IMR-90 (cell line): ENCODE measurements at places on chromosomes 2 and 18.

- peak; percentile 19 for DNase-seq
Observed at GRCh38 chr2:54456612-54457322, 640 bp downstream of the SPTBN1 start.

- no peak for DNase-seq
Observed at GRCh38 chr18:26386441-26386840, 160.2 kb downstream of the TAF4B start.

GRCh38 chr2:176729706-176730569, 460.7 kb downstream of the MTX2 start:
- DNase-seq = no peak

DNA sequence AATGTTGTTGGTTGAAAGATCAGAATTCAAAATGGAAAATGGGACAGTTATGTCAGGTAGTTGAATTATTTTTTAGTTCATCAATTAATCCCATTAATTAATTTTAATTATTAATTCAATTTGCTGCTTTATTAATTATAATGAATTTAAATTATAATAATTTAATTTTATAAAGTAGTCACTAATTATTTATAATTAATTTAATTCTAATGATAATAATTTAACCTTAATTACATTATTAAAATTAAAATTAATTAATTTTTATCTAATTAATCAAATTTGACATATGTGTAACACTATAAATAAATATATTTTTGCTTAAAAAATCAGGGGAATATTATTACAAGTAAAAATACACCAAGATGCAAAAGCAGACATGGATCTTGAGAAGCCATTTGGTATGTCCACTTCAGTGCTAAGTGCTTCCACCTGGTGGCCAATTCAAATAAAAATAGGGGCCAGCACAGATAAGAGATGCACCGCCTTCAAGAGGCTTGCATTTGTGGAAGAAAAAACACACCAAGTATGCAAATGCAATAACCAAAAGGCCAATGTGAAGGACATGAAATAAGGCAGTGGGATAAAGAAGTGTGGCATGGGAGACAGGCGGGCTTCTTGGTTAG, 73.2 kb downstream of the MBP start:
- peak; percentile 76 for DNase-seq

GRCh38 chr2:18788592-18788991, 199.2 kb upstream of the NT5C1B start:
- peak; percentile 14 for DNase-seq

DNA sequence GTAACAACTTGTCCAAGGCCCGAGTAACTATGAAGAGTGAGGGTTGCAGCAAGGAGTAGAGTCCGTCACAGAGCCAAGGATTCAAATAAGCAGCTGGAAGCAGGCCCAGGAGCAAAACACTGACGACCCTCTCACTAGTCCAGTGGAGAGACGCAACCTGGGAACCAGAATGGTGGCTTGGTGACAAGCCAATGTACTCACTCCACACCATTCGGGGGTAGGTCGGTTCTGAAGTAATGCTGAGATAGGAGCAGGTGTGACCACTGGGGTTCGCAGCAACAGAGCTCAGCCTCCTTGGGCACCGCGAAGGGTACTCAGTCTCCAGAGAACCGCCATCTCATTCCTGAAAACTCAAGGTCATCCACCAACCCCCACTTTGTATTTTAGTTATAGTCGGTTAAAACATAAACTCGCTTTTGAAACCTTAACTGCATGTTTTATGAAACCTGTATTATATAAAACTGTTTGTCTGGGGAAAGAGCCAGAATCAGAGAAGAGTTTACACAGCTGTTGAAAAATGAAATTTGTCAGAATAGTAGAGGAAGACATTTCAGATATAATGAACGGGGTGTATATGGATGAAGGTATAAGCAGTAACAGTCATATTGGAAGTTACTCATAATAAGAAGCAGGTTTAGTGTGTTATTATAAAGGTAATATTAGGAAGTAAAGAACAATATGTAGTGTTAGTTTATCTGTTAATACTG, 8.6 kb downstream of the ANKRD62 start:
- DNase-seq = no peak

DNA sequence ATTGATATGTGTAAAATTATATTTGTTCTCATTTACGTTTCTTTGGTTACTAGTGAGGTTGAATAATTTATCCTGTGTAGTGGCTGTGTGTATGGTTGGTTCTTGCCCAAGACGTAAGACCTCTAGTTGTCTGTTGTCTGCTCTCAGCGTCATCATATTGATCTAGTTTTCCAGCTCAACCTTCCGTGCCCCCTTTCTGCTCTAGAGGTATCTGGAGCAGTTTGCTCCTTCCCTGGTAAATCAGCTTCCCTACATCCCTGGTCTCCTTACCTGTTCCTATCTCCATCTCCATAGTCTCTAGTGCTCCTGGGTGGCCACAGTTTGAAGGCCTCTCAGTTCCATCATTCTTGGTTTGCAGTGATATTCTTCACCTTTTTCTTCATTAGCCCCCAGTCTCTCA, 1.2 kb downstream of the SMYD5 start:
- no peak for DNase-seq

DNA sequence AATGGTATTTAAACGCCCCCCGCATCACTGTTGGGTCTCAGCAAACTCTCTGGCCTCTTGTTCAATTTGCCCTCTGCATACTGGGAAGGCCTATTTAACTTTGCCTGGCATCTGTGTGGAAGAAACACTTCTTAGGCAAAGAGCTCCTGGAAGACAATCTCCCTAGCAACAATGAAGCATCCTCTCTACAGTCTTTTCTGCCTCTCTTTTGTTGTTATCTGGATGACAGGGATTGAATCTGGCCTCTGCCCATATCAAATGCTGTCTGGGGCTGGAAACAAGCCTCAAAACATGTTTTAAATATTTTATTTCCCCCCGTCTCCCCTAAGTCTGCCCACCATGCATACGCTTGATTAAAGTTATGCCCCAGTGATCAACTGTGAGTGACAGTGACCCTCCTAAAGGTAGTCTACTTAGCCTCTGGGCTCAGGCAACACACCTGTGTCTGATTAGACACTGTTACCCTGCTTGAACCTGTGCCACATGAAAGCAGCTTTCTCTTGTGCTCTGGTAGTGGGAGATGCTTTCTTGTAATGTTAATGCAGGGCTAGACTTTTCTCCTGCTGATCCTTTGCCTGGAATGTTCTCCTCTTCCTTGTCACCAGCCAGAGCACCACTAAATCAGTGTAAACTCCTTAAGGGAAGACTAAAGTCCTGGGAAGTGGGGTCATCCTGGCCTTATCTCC, 34.9 kb downstream of the CDC42EP3 start:
- no peak for DNase-seq

GRCh38 chr18:46642561-46642960, 14.5 kb downstream of the LOXHD1 start:
- DNase-seq = no peak

- peak; percentile 66 for DNase-seq
Observed at GRCh38 chr2:165877565-165878550, 75.7 kb downstream of the TTC21B start.

- DNase-seq = no peak
Observed at GRCh38 chr2:36374585-36374984, 19.0 kb downstream of the CRIM1 start.

DNA sequence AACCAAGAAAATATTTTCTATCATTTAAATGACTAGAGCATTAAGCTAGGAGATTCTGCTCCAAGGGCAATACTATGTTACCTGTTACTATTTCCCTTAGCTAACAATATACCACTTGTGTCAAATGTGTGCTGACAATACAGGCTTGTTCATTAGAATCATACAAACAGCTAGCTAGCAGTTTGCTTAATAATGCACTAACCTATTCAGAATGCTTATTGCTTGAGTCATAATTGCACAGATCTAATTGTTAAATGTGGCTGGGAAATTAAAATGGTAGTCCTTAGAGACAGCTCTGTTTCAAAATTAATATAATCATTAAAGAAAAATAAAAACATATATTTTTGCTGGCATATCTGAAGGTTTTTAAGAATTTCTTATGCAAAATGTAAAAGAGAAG, 344.2 kb downstream of the ERBB4 start:
- DNase-seq = no peak

DNA sequence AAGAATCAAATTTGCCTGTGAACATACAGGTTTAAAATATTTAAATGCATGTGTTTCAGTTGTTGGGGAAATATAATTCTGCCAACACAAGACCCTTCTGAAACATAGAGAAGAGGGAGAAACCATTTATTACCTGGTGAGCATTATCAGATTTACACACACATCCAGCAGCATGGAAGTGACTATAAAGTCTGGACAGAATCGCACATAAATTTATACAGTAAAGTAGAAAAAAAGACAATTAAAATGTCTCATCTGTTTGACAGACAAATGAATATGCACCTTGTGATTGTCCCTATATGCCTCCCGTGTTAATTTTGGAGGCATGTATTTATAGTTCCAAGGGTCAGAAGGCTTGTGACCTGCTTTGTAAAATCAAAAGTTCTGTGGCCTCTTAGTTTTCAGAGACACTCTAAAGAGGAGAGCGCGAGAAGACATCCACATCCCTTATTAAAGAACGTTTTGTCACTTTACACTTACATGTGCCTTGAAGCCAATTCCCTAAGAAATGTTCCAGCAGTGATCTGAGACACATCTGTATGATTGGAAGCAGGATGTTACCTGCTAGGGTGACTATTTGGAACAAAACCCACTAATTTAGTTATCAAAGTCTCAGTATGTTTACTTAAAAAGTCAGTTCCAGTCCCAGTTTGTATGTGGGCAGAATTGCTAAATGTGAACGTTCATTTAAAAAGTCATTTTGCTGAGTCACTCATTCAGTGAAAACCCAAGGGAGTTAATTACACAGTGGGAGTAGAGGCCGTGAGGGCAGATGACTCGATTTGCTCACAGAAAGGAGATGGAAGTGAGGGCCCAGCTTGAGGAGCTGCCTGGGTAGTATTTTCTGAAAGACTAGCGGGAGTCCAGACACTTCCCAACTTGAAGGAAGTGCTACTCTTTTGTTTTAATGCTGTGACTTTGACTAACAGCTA, 527.6 kb upstream of the MEX3C start:
- no peak for DNase-seq

DNA sequence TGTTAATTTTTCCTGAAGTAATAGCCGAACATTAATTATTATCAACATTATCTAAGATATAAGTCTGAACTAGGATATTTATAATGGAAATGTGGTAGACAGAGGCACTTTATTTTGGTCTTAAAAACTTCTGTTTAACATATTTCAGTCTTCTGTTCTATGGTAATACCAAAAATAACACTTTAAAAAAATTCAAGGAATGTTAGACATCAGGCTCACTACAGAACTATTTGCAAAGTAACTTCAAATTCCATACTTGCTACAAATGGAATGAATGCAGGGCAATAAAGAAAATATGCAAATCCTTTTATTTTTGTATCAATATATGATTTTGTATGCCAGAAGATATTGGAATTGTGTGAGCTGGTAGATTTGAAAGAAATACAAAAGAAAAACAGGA, 345.5 kb upstream of the DSEL start:
- DNase-seq = peak; percentile 38

- DNase-seq = peak; percentile 96
Observed at GRCh38 chr2:9565436-9566153, 10.0 kb upstream of the ADAM17 start.

- no peak for DNase-seq
Observed at GRCh38 chr2:132496555-132496954, 80.0 kb downstream of the GPR39 start.

- DNase-seq = no peak
Observed at GRCh38 chr18:75409806-75410205, 17.7 kb downstream of the SMIM21 start.

DNA sequence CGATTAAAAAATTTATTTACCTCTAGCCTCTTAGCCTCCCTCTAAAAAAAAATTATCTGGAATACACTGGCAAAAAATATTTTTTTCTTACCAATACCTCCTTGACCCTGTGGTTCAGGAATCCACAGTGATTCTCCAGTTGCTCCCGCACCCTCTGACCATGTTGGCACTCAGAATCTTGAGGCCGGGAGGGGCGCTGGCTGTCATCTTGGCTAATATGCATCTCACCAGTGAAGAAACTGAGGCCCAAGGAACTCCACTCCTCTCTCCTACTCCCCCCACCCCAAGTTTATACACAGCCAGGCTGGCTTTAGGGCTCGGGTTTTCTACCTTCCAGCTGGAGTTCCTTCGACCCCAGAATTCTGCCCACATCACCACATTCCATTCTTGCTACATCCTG, 97.8 kb upstream of the THOC1 start:
- no peak for DNase-seq

DNA sequence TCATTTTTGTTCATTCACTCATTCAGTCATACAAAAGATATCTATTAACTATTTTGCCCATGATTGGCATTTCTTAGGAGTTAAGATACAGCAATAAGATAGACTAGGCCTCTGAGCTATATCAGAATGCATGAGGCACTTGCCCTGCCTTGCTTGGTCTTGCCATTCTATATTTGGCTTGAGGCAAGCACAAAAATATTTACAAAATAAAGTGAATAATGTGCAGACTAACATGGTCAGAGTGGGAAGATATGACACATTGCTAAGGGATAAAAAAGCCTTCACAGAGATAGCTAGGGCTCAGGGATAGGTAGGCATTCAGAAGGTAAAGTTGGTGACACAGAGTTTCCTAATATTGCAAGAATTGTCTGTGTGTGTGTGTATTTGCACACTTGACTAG, 75.0 kb upstream of the MMADHC start:
- no peak for DNase-seq

DNA sequence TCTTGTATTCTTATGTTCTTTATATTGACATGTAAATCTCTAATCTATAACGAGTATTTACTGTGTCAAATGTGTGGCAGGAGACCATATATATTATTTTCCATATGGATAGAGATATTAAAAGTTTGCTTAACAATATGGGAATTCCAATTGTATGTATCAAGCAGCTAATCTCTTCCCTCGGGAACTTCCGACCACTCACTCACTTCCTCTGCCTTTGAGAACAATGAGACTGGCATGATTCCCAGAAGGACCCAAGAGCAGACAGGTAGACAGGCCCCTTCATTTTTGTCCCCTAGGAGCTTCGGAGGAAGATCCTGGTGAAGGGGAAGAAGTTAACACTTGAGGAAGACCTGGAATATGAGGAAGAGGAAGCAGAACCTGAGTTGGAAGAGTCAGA, 24.1 kb downstream of the PLCD4 start:
- peak; percentile 47 for DNase-seq

DNA sequence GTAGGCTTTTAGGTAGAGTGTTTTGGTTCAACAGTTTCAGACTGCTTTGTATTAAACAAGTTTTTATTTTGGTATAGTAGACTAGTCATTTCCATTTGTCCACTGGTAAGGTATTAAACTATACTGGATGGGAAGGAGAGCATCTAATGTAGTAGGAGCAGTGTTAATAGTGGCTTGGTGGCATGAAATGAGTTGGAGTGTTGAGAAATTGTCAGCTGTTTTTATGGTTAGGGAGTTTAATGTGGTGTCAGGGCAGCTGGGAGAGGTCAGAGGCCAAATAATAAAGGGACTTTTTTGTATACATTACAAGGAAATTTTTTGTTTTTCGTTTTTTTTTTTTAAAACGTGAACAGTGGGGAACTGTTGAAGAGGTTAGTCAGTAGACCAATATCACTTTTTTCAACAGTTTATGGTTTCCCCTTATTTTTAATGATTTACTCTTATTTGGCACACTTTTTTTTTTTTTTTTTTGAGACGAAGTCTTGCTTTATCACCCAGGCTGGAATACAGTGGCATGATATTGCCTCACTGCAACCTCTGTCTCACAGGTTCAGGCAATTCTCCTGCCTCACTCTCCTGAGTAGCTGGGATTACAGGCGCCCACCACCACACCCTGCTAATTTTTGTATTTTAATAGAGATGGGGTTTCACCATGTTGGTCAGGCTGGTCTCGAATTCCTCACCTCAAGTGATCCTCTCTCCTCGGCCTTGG, 21.2 kb downstream of the ACTR3 start:
- no peak for DNase-seq

- no peak for DNase-seq
Observed at GRCh38 chr18:49011291-49011746, 60.6 kb upstream of the SMAD7 start.

- DNase-seq = no peak
Observed at GRCh38 chr18:48950536-48951447, at the start of gene SMAD7. TSS of gene SMAD7 (minus strand) at chr18:48950965. CDS start at chr18:48950424, 541 bp downstream.
